CD4-positive, alpha-beta T cell treated with Interleukin-6 at 100 ng/mL for 8 hours (primary cell): ENCODE measurements at places on chromosomes 6 and 20.

GRCh38 chr20:16601047-16601446, 27.8 kb upstream of the KIF16B start:
- no peak for DNase-seq

- DNase-seq, result no peak
These were observed 82.1 kb upstream of the COL21A1 start for GRCh38 chr6:56329271-56330050.

GRCh38 chr6:11224966-11225463, 7.5 kb downstream of the NEDD9 start:
- DNase-seq, result no peak

GRCh38 chr6:146408583-146408982, 135.1 kb upstream of the RAB32 start:
- no peak for DNase-seq

DNA sequence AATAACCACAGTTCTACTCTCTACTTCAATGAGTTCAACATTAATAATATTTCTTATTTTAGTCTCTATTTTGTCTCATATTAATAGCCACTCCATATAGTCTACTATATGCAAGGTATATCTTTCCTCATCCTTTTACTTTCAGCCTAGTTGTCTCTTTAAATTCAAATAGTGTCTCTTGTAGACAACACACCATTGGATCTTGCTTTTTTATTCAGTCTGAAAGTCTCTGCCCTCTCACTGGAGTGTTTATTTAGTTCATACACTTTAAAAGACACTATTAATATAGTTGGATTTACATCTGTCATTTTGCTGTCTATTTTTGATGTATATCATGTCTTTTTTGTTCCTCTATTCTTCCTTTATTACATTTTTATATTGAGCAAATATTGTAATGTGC, 103.5 kb downstream of the RFPL4B start:
- DNase-seq, result no peak

GRCh38 chr20:19973961-19974629, 43.1 kb upstream of the NAA20 start:
- no peak for DNase-seq

- DNase-seq, result no peak
These were observed 283.9 kb upstream of the FOXQ1 start for GRCh38 chr6:1027795-1028569.

GRCh38 chr20:44023515-44024371, 109.1 kb downstream of the TOX2 start:
- DNase-seq, result no peak

DNA sequence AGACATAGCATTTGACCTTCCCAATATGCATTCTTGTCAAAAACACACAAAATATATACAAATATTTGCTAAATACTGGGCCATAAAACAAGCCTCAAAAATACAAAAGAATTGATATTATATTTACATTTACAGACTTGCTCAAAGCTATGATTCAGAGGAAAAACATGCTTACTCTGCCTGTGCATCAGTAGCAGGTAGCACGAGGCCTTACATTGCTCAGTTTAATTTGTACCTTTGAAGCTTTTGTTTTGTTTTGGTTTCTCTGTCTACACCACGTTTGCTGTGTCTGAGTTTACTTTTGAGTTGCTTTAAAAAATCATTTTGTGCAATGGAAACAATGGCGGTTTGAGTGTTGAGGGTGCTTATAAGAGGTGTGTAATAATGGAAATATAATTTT, 99.3 kb downstream of the PHF3 start:
- DNase-seq, result no peak

DNA sequence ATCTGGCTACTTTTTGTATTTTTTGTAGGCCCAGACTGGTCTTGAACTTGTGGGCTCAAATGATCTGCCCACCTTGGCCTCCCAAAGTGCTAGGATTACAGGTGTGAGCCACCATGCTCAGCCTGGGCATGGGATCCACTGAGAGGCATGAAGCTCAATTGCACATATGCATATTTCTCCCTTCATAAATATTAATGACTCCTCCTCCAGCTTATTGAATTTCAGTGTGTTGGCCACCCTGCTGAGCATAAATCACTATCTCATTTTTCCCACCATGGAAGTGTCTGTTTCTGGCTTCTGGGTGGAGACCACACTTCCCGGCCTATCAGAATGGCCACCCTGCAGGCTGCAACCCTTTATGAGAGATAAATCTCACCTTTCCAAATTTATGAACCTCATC, 53.6 kb upstream of the KIF16B start:
- no peak for DNase-seq

DNA sequence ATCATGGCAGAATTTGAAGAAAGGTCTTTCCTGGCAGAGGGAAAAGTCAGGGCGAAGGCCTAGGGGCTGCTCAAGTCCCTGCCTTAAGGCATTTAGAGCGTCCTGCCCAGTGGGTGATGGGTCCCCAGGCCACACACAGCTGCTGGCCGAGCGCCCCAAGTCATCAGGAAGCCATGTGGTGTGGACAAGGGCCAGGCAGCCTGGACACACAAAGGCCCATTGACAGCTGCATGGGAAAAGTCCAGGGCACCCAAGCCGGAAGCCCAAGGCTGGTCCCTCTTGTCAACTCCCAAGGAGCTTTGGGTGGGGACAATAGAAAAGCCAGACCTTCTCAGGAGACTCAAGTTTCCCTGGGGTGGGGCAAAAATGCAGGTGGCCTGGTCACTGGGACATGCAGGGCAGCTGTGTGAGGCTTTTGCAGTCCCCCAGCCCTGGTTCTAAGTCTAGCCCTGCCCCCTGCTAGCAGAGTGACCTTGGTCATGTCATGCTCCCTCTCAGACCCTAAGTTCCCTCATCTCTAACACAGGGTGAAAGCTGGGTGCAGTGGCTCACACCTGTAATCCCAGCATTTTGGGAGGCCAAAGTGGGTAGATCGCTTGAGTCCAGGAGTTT, 44.3 kb upstream of the PTGIS start:
- no peak for DNase-seq

- no peak for DNase-seq
These were observed 106.3 kb upstream of the ZNF217 start for GRCh38 chr20:53699906-53700305.

DNA sequence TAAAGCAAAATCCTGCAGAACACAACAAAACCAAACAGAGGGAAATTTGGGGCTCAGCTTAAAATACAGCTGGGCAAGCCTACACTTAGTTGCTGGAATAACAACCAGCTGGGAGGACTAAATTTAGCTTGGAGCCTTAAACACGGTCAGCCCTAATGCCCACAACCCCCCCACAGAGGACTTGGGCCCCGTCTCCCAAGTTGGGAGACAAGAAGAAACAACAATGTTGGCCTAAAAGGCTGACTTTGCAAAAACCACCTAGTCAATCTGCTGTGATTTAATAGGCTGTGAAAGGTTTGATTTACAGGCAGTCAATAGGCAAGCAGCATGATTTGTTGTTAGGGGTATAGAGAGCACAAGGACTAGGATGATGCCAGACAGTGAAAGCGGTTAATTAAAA, 40.3 kb upstream of the ARMC2 start:
- DNase-seq, result no peak
